Psoas muscle (tissue), 8 donors: ENCODE measurements at places on chromosomes 2 and 18. TPM values are rescaled to one million over a fixed set of nuclear protein-coding genes. Genes with fewer than 3 reads are reported as not detected.

The MAP3K19 gene
- not detected for polyA plus RNA-seq

The CLIP4 gene
- 89.2 TPM for polyA plus RNA-seq

The MLPH gene
- 1.4 TPM for polyA plus RNA-seq

The FOSL2 gene
- polyA plus RNA-seq: 72.1 TPM

The CYS1 gene
- polyA plus RNA-seq: 0.10 TPM

The TYMS gene
- 0.25 TPM for polyA plus RNA-seq
